NCI-H187 (cell line): ENCODE measurements at places on chromosomes 16 and 17.

DNA sequence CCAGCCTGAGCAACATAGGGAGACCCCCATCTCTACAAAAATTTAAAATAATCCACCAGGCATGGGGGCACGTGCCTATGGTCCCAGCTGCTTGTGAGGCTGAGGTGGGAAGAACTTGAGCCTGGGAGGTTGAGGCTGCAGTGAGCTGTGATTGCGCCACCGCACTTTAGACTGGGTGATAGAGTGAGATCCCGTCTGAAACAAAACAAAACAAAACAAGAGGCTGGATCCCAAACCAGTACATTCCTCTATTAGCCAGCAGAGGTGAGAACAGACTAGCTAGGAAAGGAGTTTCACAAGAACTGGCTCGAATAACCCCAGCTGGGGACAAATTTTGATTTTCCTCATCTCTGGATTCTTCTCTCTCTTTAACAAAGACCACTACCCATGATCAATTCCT is 366.7 kb upstream of the ZFHX3 start:
- DNase-seq: no peak

- DNase-seq: peak; percentile 50
Observed at GRCh38 chr17:16463358-16464302, 28.4 kb downstream of the LRRC75A start.

- DNase-seq: no peak
Observed at GRCh38 chr17:83196024-83196365, 116.6 kb downstream of the METRNL start.

DNA sequence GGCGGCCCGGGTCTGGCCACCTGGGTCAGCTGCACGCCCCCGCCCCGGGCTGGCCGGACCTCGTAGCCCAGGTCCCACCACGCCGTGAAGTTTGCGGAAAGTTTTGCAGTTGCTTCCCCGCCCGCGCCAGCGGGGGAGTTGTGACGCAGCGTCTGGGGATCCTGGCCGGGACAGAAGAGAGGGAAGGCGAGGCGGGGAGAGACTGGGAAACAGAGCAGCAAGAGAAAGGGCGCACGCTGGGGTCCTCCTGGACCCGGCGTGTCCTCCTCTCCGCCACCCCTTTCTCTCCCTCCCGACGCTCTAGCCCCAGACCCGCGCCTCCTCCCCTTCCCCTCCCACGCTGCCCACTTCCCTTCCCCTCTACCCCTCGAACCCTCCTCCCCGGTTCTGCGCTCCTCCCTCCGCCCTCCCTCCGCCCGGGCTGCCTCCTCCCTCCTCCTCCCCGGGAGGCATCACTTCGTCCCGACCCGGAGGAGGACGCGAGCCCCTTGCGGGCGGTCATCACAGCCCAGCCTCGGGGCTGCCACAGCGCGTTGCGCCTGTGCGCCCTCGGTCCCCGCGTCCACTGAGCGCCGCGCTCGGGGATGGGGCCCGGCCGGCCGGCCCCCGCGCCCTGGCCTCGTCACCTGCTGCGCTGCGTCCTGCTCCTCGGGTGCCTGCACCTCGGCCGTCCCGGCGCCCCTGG is at the start of gene MRC2:
Gene MRC2, plus strand, starts transcription at position 452 of the 685 bp plus-strand sequence. Its CDS starts 133 bp downstream, at position 585.
- DNase-seq: no peak

DNA sequence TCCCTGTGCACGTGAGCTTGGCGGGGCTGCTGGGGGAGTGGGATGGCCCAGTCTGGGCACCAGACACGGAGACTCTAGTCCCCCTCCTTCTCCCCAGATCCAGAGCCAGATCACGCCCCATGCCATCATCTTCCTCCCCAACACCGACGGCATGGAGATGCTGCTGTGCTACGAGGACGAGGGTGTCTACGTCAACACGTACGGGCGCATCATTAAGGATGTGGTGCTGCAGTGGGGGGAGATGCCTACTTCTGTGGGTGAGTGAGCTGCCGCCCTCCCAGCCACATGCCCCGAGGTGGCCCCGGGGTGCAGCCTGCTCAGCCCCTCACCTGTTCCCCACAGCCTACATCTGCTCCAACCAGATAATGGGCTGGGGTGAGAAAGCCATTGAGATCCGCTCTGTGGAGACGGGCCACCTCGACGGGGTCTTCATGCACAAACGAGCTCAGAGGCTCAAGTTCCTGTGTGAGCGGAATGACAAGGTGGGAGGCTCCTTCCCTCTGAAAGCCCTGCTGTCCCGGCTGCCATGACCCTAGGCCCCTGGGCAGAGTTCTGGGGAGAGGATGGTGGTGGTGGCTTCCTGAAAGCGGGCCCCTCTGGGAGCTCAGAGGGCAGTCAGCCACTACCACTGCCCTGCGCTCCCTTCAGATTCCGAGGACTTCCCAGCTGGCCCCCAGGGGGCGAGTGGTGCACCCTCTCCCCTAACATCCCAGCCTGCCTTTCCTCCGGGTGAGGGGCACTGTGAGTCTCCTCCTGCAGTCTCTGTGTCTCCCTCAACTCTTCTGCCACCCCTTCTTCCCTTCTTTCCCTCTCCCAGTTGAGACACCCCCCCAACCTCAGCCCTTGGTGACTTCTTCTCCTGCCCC is 2.8 kb upstream of the C17orf107 start:
- no peak for DNase-seq

- DNase-seq: no peak
Observed at GRCh38 chr17:63692195-63692816, 7.6 kb downstream of the LIMD2 start.

GRCh38 chr16:50276801-50277555 is 10.6 kb downstream of the ADCY7 start:
- DNase-seq: no peak
